Bronchial epithelial cell (primary cell): ENCODE measurements at places on chromosomes 2 and 18. TPM values are rescaled to one million over a fixed set of nuclear protein-coding genes. Genes with fewer than 3 reads are reported as not detected.

Gene RUFY4
- total RNA-seq, result not detected in 2 replicates

Gene ACTG2
- not detected in 2 replicates for total RNA-seq

Gene G6PC2
- not detected in 2 replicates for total RNA-seq

Gene RGPD3
- total RNA-seq, result 0.13 and 0.26 TPM in 2 replicates

Gene RASGRP3
- total RNA-seq, result 0.38 and 0.79 TPM in 2 replicates

Gene ATP6V1B1
- 0.64 TPM in 1 of 2 replicates, not detected in the other for total RNA-seq

Gene PCARE
- total RNA-seq, result not detected in 2 replicates

- no peak for DNase-seq
These were observed 177.8 kb upstream of the PARD3B start for GRCh38 chr2:204367466-204367865.

DNA sequence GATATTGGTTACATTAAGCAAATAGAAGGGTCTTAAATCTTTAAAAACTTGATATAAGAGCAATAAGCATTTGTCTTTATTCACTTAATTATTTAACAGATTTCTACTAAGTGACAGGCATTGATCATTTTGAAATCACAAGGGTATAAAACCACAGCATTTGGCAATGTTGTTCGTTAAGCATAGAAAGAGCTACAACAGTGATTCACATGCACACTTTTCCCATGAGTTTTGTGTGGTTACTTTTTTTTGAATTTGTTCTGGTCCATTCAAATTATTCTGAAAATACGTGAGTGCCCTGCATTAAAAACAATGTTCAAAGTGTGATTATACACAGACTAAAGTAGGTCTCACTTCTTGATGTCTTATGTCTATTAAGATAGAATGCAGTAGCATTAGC, 52.2 kb downstream of the LYPD6B start:
- no peak for DNase-seq

DNA sequence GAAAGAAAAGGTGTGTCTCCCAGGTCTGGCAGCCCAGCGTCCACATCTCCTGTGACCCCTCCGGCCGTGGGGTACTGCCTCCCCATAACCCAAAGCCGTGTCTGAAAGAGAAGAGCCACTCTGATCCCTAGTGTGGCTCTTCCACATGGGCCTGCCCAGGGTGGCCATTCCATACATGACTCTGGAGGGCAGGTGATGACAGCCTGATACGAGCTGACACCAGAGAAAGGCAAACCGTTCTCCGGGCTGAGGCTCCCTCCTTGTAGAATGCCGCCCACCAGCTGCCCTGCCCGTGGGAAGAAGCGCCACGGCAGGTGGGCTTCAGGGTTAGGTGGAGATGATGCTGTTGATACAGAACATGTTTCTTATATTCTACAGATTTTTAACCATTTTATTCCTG, 451.6 kb upstream of the SALL3 start:
- no peak for DNase-seq

DNA sequence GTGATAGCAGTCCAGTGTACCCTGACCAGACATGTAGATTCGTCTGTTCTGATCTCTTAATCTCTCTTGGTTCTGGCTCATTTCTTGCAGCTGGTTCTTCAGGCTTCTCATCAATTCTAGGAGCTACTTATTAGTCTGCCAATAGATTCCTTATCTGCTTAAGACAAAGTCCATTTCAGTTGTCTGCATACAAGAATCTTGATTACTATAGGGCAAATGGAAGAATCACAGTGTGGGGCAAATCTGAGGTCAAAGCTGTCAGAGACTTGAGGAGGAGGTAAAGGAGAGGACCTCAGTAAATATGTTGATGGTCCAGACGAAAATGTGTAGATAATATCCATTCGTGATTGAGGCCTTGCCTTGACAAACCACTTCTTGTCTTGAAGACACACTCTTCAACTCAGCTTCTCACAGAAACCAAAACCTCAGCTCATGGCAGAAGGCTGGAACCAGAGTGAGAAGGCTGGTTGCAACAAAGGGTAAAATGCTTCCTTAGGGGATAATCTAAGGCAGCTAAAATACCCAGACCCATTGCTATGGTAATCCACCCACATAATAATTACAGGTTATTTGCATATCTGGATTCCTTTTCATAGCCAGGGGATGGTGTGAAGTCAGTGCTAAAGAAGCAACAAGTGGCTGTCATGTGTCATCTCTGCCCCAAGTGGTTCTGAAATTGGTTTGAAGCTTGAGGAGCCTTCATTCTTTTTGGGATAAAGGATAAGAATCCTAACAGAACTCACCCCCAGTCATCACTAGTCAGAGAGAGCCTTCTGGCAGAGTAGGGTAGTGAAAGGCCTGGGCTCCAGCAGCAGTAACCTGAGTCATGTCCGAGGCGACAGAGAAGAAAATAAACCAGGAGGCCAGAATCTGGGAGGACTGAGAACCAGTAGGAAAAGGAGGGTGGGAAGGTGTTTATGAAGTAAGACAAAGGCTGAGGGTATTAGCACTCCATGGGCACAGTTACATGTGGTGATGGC, 29.2 kb upstream of the PELI1 start:
- no peak for DNase-seq

DNA sequence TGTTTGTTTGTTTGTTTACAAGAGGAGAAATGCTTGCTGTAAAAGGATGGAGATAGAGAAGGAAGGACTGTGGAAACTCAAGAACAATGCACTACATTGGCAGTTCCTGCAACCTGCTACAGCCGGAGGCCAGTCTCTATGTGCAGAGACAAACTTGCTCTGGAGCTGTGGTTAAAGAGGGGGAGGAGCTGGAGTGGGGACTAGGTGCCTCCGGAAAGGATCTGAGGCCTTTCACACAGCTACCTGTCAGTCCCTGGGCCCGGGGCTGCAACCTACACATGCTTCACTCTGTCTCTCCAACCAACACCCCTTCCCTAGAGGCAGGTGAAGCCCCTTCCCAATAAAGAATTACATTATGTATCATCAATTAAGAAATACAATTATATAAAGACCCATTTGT, 1234.0 kb upstream of the ZEB2 start:
- no peak for DNase-seq

GRCh38 chr18:44682201-44682870, 1.6 kb downstream of the SETBP1 start:
- peak; percentile 49 for DNase-seq

GRCh38 chr2:72896446-72896845, 9.2 kb downstream of the SPR start:
- peak; percentile 30 for DNase-seq

GRCh38 chr2:85308896-85309555, 18.8 kb downstream of the TGOLN2 start:
- DNase-seq, result no peak

- DNase-seq, result no peak
These were observed 113.6 kb upstream of the STK17B start for GRCh38 chr2:196284866-196285557.

- DNase-seq, result no peak
These were observed 160.0 kb downstream of the BCL2 start for GRCh38 chr18:63159590-63159989.

GRCh38 chr2:61116302-61116701, 45.7 kb upstream of the C2orf74 start:
- DNase-seq, result no peak

GRCh38 chr2:158599609-158600008, 142.9 kb downstream of the PKP4 start:
- peak; percentile 2 for DNase-seq

DNA sequence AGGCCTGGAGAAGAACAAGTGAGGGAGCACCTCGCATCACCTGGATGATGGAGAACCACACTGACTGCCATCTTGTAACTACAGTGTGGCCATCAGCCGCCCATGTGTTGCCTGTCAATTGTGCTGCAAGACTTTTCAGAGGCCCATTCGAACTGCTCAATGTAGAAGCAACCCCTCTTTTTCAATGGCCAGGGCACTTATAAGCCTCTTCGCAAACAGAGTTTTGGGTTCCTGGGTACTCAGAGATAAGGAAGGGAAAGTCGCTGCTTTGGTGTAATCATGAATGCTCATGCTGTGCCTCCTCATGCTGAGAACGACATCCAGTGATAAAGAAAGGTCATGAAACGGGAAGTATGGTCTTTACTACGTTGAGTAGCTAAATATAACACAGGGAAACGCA, 143.9 kb upstream of the SLC39A10 start:
- DNase-seq, result no peak
